Progenitor cell of endocrine pancreas (in vitro differentiated cells): ENCODE measurements at places on chromosomes 7 and 10. TPM values are rescaled to one million over a fixed set of nuclear protein-coding genes. Genes with fewer than 3 reads are reported as not detected.

- no peak for DNase-seq
Measured at GRCh38 chr7:47516386-47516785, 65.5 kb downstream of the TNS3 start.

GRCh38 chr10:74282848-74283210 is 131.8 kb downstream of the ADK start:
- DNase-seq = no peak

DNA sequence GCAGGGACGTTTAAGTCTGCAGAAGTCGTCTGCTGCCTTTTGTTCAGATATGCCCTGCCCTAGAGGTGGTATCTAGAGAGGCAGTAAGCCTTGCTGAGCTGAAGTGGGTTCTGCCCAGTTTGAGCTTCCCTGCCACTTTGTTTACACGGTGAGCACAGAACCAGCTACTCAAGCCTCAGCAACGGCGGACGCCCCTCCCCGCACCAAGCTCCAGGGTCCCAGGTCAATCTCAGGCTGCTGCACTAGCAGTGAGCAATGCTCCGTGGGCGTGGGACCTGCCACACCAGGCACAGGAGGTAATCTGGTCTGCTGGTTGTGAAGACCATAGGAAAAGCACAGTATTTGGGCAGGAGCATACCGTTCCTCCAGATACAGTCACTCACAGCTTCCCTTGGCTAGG is 148.1 kb upstream of the LAMB4 start:
- no peak for DNase-seq

The SDK1 gene
- total RNA-seq = 37.6 and 39.6 TPM in 2 replicates

- no peak for DNase-seq
Measured at GRCh38 chr7:97078023-97078969, 39.2 kb upstream of the SDHAF3 start.
